ENCODE measurements at places on chromosomes 12 and 14.

- no peak for DNase-seq
These were observed 46.7 kb downstream of the BHLHE41 start for GRCh38 chr12:26077915-26078702.

GRCh38 chr14:75961662-75962061 is 20.1 kb downstream of the TGFB3 start:
- no peak for DNase-seq

GRCh38 chr12:50533971-50534370 is 29.2 kb downstream of the DIP2B start:
- DNase-seq, result no peak

GRCh38 chr14:60651086-60651795 is 2.0 kb upstream of the SIX1 start:
- no peak for DNase-seq
